ENCODE measurements at places on chromosomes 2 and 18.

DNA sequence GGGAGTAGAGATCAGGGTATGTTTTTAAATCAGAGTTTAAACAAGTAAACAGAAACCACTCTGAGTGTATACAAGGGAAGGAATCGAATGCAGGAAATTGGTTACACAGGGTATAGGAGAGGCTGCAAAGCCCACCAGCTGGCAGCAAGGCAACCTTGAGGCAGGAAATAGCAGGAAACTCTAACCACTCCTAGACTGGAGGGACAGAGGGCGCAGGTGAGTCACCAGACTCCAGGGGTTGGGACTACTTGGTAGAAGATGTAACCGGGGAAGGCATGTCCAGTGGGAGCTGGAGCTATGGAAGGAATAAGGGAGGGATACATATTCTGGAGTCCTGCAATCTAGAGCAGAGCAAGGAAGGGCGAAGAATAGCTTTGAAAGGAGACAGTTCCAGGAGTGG lies 152.3 kb downstream of the MEIS1 start:
- no peak for DNase-seq

DNA sequence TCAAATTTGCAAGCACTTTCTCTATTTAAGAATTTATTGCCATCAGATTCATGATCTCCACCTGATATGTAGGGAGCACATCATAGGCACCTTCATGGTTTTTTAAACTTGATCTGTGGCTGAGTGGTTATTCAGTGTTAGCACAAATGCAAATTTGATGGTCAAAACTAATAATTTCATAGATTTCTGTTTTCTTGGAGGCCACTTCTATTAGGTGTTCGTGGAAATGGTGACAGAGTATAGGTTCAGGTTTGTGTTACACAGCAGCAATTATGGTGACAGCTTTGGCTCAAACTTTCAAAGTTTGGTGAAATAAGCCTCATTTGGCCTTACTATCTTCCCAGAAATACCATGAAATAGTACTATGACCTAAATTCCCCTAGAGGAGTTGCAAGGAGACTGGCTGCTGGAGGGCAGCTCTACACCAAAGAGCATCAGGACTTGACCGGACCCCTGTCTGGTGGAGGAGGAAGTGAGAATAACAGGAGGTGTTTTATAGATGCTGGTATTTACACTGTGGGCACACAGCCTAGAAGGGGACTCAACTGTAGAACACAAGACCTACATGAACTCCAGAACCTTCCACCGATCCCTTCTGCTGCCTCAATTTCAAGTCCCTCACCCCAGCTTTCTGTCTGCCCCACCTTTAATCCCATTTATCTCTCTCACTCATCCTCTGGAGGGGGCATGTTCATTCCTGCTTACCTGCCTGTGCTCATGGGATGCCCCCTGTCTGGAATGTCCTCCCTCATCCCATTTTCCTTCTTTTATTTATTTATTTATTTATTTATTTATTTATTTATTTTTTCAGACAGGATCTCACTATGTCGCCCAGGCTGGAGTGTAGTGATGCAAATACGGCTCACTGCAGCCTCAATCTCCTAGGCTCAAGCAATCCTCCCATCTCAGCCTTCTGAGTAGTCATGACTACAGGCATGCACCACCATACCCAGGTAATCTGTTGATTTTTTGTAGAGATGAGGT lies 132.9 kb upstream of the SIX2 start:
- no peak for DNase-seq

GRCh38 chr2:7262727-7263126 lies 345.5 kb downstream of the RNF144A start:
- no peak for DNase-seq

DNA sequence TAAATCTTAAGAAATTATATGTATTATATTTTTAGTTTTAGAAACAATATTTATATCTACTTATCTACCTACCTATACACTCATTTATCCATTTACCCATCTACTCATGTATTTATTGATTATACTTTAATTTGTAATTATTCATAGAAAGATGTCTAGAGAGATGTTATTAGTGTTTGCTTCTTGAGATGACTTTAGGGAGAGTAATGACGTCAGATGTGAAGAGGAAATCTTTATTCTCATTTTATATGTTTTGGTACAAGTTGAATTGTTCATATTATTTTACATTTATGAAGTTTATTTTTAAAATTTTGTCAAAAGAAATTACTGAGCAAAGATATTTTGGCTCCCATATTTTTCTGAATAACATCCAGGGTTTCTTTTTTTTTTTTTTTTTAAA lies 271.3 kb upstream of the SLC8A1 start:
- DNase-seq: no peak

DNA sequence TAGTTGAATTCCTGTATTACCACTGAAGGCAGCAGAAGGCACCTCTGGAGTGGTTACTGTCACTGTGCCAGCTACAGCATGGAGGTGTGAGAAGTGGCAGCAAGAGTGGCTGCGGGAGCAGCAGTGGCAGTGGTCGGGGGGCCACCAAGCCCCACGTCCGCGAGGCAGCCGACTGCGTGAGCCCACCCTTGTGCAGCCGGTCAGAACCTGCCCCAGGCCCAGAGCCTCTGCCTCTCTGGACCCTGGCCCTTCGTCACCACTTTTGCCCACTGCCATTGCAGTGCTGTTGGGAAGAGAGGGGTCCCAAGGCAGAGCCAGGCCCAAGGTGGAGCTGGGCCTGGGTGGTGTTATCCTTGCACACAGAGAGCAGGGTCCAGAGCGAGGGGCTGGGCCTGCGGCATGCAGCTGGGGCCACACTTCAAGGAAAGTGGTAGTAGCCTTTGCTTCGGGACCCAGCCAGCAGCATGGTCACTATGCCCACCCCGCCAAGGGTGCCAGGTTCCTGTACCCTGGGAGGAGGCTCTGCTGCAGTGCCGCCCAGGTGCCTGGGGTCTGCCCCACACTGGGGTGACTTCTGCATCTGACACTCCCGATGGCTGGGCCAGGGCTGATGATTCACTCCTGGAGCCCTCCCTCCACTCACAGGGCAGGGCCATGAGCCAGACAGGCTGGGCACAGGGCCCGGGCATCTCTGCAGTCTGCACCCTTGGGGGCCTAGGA lies 450.1 kb upstream of the LRATD1 start:
- DNase-seq: no peak

DNA sequence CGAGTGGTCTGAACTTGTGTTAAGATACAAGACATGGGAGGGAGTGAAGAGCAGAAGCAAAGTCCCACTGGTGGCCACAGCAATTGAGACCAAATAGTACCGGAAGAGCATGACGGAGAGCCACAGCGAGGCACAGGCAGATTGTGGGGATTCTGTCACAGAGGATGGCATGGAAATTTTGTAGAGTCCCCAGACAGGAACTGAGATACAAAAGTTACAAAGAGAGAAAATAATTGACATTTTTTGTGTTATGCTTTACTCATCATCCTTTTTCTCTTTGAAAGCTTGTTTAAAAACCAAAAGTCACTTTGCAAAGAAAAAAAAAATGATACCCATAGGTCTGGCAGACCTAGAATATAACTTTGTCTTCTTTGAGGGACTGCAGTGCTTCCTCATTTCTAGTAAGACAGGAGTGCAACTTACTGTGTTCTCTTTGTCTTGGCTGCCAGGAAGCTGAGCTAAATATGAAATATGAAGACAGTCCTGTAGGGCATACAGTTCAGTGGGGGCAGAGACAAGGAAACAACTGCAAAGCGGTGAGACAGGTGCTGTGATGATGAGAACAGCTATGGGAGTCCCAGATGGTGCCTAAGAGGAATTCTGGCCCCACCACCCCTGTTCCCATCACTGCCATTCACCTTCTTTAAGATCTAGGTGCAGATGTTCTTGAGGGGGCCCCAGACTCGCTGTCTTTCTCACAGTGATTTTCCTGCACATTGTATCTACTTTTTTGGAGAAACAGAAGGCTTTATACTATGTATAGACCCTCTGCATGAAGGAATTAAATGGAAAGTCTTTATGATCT lies 5.2 kb downstream of the ARHGAP25 start:
- DNase-seq: no peak

DNA sequence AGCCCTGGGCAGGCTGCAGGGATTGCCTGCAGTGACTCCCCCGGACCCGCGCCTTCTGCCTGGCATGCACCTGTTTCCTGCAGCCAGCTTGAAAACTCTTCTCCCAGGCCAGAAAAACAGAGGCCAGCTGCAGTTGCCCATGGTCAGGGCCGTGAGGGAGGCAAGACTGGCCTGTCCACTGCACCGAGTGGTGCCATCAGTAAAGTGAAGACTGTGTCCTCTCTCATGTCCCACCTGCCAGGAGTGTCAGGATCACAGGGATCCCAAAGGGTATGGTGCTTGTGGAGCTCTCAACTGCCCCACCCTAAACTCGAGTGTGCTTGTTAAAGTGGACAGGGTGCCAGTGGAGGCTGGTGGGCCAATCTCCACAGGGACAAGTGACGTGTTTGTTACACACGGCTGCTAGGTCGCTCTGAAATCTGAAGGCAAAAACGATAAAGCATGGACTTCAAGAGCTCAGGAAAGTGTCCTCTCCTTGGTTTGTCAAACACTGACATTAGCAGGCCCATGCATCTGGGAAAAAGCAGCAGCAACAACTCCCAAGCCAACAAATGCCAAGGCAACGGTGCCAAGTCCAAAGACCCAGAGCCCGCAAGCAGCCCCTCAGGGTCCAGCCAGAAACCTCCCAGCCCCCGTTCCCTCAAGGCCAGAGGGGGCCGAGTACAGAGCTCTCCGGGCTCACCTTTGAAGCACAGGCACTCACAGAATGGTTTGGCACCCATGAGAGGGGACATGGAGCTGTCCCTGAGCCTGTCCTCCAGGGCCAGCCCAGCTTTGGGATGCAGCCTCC lies 213.2 kb downstream of the HDAC4 start:
- no peak for DNase-seq

GRCh38 chr18:24270358-24270936 lies 127.2 kb downstream of the OSBPL1A start:
- DNase-seq: no peak

All from endothelial cell of umbilical vein (primary cell).